A549 treated with RU486 at 1 μM for 4 hours (cell line): ENCODE measurements at places on chromosomes 7 and 10. TPM values are rescaled to one million over a fixed set of nuclear protein-coding genes. Genes with fewer than 3 reads are reported as not detected.

The CARD11 gene
- 1.1 to 1.8 TPM (median 1.3 TPM) in 5 replicates for total RNA-seq

The ZSCAN21 gene
- 9.3 to 12.1 TPM (median 10.1 TPM) in 5 replicates for total RNA-seq

The IKZF1 gene
- total RNA-seq: not detected in 5 replicates

The AKR1C1 gene
- total RNA-seq: 507 to 659 TPM (median 621 TPM) in 5 replicates

The FBXL13 gene
- total RNA-seq: 0.19 to 0.42 TPM (median 0.31 TPM) in 4 of 5 replicates, not detected in the other

The TMEM229A gene
- total RNA-seq: not detected in 5 replicates

The ANKRD61 gene
- total RNA-seq: 0.50 to 0.69 TPM (median 0.54 TPM) in 5 replicates

The SPRN gene
- total RNA-seq: 0.11 to 0.28 TPM (median 0.15 TPM) in 5 replicates

The TNRC18 gene
- total RNA-seq: 31.6 to 49.6 TPM (median 41.8 TPM) in 5 replicates

The NUTM2A gene
- 0.09 to 0.10 TPM in 2 of 5 replicates, not detected in the others for total RNA-seq

The IGFBP3 gene
- total RNA-seq: 162 to 260 TPM (median 228 TPM) in 5 replicates

The CFAP70 gene
- 0.11 to 0.16 TPM (median 0.14 TPM) in 5 replicates for total RNA-seq

The FOXI2 gene
- not detected in 5 replicates for total RNA-seq

The TCERG1L gene
- not detected in 5 replicates for total RNA-seq

The ZNF25 gene
- 1.0 to 2.2 TPM (median 2.0 TPM) in 5 replicates for total RNA-seq

The SPAM1 gene
- total RNA-seq: not detected in 5 replicates

The CNTNAP2 gene
- 0.02 to 0.03 TPM (median 0.02 TPM) in 3 of 5 replicates, not detected in the others for total RNA-seq

The DCLRE1A gene
- total RNA-seq: 6.5 to 11.1 TPM (median 9.4 TPM) in 5 replicates

The AMPH gene
- total RNA-seq: not detected in 5 replicates

The KCNMA1 gene
- total RNA-seq: 40.8 to 81.1 TPM (median 75.0 TPM) in 5 replicates

The LIPF gene
- not detected in 5 replicates for total RNA-seq

The HTR5A gene
- total RNA-seq: not detected in 5 replicates

The GIMAP2 gene
- total RNA-seq: 0.06 to 0.17 TPM in 2 of 5 replicates, not detected in the others

The UTF1 gene
- total RNA-seq: 0.08 to 0.16 TPM (median 0.16 TPM) in 3 of 5 replicates, not detected in the others

The CYP2E1 gene
- 0.18 to 0.35 TPM (median 0.22 TPM) in 5 replicates for total RNA-seq

The VAX1 gene
- total RNA-seq: 1.2 to 1.7 TPM (median 1.4 TPM) in 5 replicates

The ARHGAP22 gene
- total RNA-seq: 2.8 to 5.1 TPM (median 3.9 TPM) in 5 replicates

The EGR2 gene
- 0.29 to 0.75 TPM (median 0.38 TPM) in 5 replicates for total RNA-seq

The HOXA5 gene
- 2.8 to 7.5 TPM (median 6.6 TPM) in 5 replicates for total RNA-seq

The SEMA3C gene
- 53.3 to 66.0 TPM (median 58.4 TPM) in 5 replicates for total RNA-seq

The CUBN gene
- 0.02 to 0.30 TPM (median 0.03 TPM) in 5 replicates for total RNA-seq

The CYP17A1 gene
- not detected in 5 replicates for total RNA-seq

The ANXA8L1 gene
- total RNA-seq: 91.0 to 120 TPM (median 95.5 TPM) in 5 replicates

The GJD4 gene
- total RNA-seq: 0.09 TPM in 1 of 5 replicates, not detected in the others

The OR2A12 gene
- total RNA-seq: not detected in 5 replicates

The PAPOLB gene
- not detected in 5 replicates for total RNA-seq

The ABCB4 gene
- total RNA-seq: not detected in 5 replicates

The SPDYE2 gene
- not detected in 5 replicates for total RNA-seq

The CNPY1 gene
- total RNA-seq: not detected in 5 replicates

The CYP2C19 gene
- not detected in 5 replicates for total RNA-seq

The CEP55 gene
- 47.3 to 72.8 TPM (median 66.7 TPM) in 5 replicates for total RNA-seq

The CFAP43 gene
- total RNA-seq: 0.07 to 0.24 TPM (median 0.12 TPM) in 5 replicates

The EPHA1 gene
- total RNA-seq: not detected in 5 replicates

The SGPL1 gene
- total RNA-seq: 23.1 to 34.9 TPM (median 27.8 TPM) in 5 replicates

The SEMA3D gene
- total RNA-seq: 0.03 to 0.09 TPM in 2 of 5 replicates, not detected in the others

The MRC1 gene
- 0.01 to 0.08 TPM (median 0.05 TPM) in 4 of 5 replicates, not detected in the other for total RNA-seq

The TRIL gene
- not detected in 5 replicates for total RNA-seq

The PIP gene
- total RNA-seq: 0.28 TPM in 1 of 5 replicates, not detected in the others

The PITX3 gene
- 0.27 to 0.38 TPM (median 0.29 TPM) in 4 of 5 replicates, not detected in the other for total RNA-seq

The SEC24C gene
- 46.0 to 59.3 TPM (median 57.7 TPM) in 5 replicates for total RNA-seq

The CALD1 gene
- total RNA-seq: 52.2 to 87.3 TPM (median 69.1 TPM) in 5 replicates

The TSPAN33 gene
- total RNA-seq: 5.9 to 7.1 TPM (median 6.6 TPM) in 5 replicates

The LRRC17 gene
- 0.08 to 0.35 TPM (median 0.16 TPM) in 4 of 5 replicates, not detected in the other for total RNA-seq

The EZH2 gene
- total RNA-seq: 20.3 to 25.2 TPM (median 23.7 TPM) in 5 replicates

The GIMAP8 gene
- total RNA-seq: not detected in 5 replicates

The AKR1E2 gene
- total RNA-seq: 5.9 to 7.5 TPM (median 6.3 TPM) in 5 replicates
